HAP-1 (cell line): ENCODE measurements at places on chromosomes 4 and X.

- no peak for DNase-seq
Observed at GRCh38 chr4:185817403-185817818, 5.4 kb upstream of the SORBS2 start.

- DNase-seq: no peak
Observed at GRCh38 chr4:132001542-132001941, 1147.6 kb upstream of the PCDH10 start.

- no peak for DNase-seq
Observed at GRCh38 chr4:116275006-116275405, 810.4 kb downstream of the TRAM1L1 start.

DNA sequence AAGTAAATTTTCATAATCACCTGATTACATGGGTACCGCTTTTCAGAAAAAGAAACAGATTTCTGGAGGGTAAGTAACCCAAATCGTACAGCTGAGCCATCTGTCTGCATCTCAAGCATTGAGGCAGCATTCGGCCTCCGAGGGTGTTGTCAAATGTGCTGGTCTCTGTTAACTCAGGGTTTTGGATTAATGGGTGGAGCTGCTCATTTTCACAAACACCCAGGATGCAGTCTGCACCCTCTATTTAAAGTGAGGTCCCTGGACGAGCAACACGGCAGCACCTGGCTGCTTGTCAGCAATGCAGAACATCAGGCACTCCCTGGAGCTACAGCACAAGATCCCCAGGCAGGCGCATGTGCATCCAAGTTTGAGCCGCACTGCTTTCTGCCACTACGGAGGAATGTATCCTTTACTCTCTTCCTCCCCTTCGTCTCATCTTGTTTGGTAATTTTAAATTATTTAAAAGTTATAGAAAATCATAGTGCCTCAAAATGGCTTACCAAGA is 24.7 kb upstream of the NAP1L5 start:
- no peak for DNase-seq

DNA sequence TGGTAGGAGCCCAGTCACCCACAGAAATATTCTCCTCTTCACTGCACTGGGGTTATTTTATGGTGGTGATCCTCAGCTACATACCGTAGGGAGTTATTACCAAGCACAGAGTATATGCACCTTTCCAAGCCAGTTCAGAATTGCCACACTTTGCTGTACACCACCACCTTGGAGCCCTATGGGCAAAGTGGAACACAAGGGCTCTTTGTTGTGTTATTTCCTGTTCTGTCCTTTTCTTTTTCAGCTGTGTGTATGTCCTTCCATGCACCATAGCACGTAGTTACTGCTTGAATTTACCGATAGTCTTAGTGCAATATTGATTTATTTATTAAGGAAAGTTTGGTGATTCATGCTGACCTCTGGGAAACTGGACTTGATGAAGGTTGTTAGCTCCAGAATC is 8.3 kb downstream of the RNF128 start:
- DNase-seq: no peak

GRCh38 chr4:17665346-17665745 is 50.9 kb downstream of the MED28 start:
- no peak for DNase-seq

GRCh38 chr4:38069271-38069760 is 109.1 kb downstream of the PTTG2 start:
- DNase-seq: no peak

DNA sequence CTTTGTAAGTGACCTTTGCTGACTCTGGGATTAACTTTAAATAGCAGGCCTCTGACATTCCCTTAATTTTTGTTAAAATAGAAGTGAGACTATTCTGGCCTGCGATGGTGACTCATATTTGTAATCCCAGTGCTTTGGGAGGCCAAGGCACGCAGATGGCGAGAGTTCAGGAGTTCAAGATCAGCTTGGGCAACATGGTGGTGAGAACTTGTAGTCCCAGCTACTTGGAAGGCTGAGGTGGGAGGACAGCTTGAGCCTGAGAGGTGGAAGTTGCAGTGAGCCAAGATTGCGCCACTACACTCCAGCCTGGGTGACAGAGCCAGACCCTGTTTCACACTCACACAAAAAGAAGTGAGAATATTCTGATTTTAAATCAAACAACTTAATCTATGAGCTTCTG is 27.3 kb downstream of the ZNF330 start:
- DNase-seq: no peak

- DNase-seq: no peak
Observed at GRCh38 chrX:147832707-147833348, 78.9 kb upstream of the FMR1 start.

DNA sequence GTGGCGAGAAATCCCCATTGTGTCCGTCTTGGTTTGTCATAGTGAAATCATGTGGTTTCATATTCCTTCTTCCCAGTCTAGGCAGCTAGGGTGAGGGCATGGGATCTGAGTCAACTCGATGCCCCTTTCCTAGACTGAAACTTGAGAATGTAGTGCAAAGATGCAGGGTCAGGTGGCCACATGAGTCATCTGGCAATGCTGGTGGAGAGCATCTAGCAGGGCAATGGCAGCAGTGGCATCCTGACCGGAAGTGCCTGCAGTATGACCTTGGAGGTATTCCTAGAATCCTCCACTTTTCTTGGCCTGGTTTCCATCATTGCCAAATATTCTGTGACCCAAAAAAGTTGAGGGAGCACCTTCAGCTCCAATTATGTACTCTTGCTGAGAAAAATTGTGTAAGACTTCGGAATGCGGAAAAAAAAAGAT is 39.1 kb upstream of the TMEM184C start:
- no peak for DNase-seq

GRCh38 chr4:15420642-15421041 is 7.2 kb upstream of the C1QTNF7 start:
- DNase-seq: no peak

GRCh38 chr4:52407545-52407944 is 251.6 kb downstream of the USP46 start:
- DNase-seq: no peak

DNA sequence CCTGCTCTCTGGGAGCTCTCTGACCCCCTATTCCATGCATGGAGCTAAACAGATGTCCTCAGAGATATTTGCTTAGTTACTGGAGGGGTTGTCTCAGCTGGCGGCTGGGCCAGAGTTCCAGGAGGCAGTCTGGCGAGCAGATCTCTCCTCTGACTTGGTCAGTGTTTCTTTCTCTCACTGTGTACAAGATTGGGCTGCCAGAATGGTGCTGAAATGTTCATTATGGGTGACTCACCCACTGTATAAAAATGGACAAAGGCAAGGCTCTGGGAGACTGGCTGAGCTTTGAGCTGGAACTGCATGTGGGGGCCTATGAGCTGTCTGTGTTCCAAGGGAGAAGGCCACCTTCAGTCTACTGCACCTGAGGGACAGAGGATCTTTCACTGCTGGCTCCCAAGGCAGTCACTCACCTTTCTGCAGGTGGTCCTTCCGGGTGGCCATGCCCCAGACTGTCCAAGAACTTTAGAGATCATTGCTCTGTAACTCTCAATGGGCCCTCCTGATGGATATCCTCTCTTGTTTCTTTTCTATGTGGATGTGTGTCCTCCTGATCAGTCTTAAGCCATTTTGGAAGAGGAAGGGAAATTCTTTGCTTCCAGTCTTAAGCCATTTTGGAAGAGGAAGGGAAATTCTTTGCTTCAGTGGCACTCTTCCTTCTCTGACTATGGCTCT is 88.2 kb downstream of the CFAP299 start:
- no peak for DNase-seq

GRCh38 chrX:44675362-44676024 is 132.8 kb upstream of the FUNDC1 start:
- peak; percentile 11 for DNase-seq

DNA sequence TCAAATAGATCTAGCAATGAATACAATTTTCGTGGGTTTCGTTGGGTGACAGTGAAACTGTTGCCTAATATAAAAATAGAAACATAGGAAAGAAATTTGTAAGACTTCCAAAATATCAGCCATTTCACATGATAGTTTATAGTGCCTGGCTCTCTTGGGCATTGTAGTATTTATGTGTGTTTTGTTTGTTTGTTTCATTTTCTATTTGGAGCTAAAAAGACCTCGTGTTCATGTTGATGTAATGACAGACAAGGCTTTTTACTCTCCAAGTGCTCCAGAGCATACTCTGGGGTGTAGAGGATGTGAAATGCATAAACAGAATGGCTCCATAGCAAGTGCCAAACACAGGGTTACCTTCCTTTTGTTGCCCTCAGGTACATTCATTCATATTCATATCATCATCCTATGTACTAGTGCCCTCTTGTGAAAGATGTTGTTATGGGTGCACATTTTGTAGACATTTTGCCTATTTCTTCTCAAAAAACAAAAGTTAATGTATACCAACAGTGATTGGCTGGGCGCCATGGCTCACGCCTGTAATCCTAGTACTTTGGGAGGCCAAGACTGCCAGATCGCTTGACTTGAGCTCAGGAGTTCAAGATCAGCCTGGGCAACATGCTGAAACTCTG is 100.7 kb upstream of the AMOT start:
- peak; percentile 53 for DNase-seq

DNA sequence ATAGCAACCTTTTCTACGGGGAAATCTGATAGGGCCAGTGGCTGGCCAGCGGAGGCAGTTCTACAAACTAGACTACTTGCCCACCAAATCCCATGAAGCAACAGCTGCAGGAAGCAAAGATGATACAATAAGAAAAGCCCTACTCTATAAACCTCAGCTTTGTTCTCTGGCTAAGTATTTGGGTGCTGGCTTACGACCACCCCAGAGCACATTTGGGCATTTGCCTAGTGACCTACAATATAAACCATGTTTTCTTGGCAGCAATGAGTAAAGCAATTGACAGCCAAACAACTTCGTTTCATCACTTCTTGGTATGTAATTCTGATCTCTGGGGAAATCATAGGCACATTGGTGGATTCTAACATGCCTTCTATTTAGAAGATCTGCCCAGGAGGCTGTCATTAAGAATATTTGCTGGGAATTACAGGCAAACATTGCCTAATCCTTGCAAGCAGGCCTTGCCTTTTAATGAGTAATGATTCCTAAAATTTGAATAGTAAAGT is 7.5 kb upstream of the LHFPL1 start:
- no peak for DNase-seq

- no peak for DNase-seq
Observed at GRCh38 chrX:108396188-108396891, 41.9 kb downstream of the COL4A6 start.

DNA sequence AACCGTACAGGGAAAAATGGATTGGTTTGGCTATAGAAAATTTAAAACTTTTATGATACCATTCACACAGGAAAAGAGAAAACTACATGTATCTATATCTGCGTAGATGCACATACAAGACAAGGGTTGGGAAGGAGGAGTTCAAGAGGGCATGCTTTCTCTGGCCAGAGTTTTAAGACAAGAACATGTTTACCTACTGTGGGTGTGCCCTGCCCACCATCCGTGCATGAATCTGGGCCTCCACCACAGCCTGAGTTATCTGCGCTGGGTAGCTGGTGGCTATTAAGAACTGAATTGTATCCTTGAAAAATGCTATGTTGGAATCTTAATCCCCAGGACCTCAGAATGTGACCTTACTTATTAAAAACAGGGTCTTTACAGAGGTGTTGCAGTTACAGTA is 151.6 kb downstream of the AASDH start:
- no peak for DNase-seq

- DNase-seq: no peak
Observed at GRCh38 chr4:85402371-85402770, 72.6 kb upstream of the ARHGAP24 start.

DNA sequence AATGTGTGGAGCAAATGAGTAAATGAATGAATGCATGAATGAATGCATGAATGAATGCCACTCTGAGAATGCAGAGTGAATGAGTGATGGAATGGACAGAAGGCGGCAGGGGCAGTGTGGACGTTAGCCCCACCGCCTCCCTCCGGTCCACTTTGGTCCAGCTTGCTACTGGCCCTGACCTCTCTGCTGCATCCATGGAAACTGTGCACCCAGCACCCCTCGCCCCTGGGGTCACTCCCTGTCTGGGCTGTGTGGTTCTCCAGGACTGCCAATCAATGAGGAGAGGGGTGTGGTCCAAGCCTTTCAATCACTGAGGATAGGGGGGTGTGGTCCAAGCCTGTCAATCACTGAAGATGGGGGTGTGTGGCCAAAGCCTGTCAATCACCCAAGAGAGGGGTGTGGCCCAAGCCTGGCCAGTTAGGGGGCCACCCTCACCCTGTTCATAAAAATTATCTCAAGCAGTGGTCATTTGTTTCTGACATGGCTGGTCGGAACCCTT is 39.2 kb upstream of the ASMTL start:
- DNase-seq: peak; percentile 51

GRCh38 chr4:13905543-13905942 is 278.0 kb upstream of the BOD1L1 start:
- no peak for DNase-seq
